ENCODE measurements at places on chromosomes 1 and 21.

- DNase-seq = no peak
Observed at GRCh38 chr1:29245876-29246275, 9.6 kb downstream of the PTPRU start.

- DNase-seq = no peak
Observed at GRCh38 chr1:115220340-115221270, 117.4 kb downstream of the NGF start.

- no peak for DNase-seq
Observed at GRCh38 chr1:116559304-116559761, 11.5 kb downstream of the CD58 start.

DNA sequence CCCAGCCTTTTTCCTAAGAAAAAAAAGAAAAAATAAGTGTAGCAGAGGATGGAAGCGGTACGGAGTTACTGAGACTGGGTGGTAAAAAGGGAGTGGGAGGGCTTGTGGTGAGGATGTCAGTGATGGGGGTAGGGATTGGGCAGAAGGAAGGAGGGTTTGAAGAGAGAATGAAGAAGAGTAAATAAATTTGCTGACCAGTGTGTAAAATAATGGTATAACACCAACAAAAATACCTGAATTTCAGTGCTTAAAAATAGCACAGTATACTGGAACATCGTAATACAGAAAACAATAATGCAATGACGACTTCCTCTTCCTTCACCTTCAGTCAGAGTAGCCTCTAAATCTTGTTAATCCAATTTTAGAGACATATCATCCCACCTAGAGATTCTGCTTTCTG lies 18.8 kb upstream of the SYPL2 start:
- DNase-seq = no peak

- no peak for DNase-seq
Observed at GRCh38 chr1:234535763-234536515, 57.0 kb upstream of the TARBP1 start.

GRCh38 chr1:82197606-82198005 lies 396.9 kb downstream of the ADGRL2 start:
- DNase-seq = no peak

GRCh38 chr1:152909206-152909605 lies 860 bp downstream of the IVL start:
- no peak for DNase-seq

GRCh38 chr1:215269955-215270354 lies 187.4 kb downstream of the KCNK2 start:
- DNase-seq = no peak

- no peak for DNase-seq
Observed at GRCh38 chr1:215079456-215079855, 3.1 kb upstream of the KCNK2 start.

- no peak for DNase-seq
Observed at GRCh38 chr1:209368864-209369598, 214.5 kb upstream of the CAMK1G start.

- no peak for DNase-seq
Observed at GRCh38 chr1:88892357-88892877, 1.1 kb upstream of the GTF2B start.

Data from stimulated activated CD8-positive, alpha-beta memory T cell treated with anti-CD3 and anti-CD28 coated beads, Interleukin-15, amount 100 ng/mL, for 4 hours (primary cell).